ENCODE measurements at places on chromosomes 6 and 20.

DNA sequence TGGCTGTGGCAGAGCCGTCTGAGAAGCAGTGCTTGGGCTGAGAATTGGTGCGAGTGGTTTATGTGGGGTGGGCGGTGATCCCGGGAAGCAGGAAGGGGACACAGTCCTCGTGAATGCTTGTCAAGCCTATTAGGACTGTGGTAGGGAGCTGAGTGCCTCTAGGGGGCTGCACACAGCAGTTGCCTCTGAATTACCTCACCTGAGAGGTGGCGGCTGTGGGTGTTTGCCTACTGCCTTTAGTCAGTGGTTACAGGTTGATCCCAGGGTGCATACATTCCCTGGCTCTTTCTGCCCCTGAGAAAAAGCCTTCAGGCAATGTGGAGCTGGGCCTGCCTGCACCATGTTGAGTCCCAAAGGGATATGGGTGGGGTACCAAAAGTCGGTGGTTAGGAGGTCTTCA lies 5.2 kb downstream of the AP5S1 start:
- DNase-seq, result no peak

DNA sequence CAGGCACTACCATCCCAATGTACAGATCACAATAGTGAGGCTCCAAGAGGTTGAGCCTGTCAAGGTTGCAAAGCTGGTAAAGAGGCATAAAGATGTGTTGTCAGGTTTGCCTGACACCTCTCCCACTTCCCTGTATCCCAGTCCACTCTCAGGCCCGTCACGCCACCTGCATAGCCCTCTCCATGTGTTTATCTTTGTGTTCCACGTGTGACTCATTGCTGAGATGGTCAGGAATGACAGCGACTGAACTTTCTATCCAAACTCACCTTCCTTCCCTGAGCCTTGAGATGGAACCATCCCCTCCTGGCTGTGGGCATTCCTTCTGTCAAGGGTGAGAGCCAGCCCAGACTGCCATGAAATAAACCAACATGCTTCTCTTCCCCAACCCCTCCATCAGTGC lies 578.3 kb downstream of the PTPRT start:
- DNase-seq, result no peak

- no peak for DNase-seq
Observed at GRCh38 chr20:14303106-14303505, 34.3 kb downstream of the FLRT3 start.

DNA sequence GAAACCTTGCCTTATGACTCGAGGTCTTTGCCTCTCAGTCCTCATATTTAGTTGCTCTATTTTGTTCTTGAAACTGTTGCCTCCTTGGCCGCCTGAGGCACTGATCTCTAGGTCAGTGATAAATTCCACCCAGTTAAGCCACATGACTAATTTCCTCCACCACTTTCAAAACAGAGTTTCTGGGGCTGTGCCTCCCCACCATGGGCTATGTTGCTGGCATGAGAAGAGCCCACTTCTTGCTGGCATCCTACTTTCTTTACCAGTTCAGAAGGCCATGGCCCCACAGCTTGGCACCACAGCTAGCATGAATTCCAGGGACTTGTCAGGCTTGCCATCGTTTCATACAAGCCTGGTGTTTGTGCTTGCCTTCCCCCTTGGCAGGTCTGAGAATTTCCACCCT lies 361.4 kb upstream of the JAG1 start:
- DNase-seq, result no peak

DNA sequence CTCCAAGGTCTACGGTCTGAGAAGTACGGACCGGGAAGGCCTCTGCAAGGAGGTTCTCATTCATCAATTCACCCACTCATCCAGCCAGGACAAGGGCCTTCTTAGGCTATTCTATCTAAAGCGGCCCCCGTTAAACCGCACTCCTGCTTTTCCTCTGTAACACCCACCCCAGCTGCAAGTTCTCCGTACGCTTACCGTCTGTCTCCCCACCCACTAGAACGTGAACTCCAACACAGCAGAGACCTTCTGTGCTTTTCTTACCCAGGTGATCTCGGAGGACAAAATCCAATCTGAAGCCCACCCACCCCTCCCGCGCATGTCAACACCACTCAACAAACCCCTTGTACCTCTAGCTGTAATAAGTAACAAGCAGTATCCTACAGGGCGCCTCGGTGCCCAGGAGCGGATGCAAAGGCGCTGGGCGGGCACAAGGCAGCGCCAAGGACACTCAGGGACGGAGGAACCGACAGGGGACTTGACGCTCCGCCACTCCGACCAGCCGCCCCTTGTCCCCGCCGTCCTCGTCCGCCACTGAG lies 351 bp downstream of the AURKA start:
- peak; percentile 28 for DNase-seq

DNA sequence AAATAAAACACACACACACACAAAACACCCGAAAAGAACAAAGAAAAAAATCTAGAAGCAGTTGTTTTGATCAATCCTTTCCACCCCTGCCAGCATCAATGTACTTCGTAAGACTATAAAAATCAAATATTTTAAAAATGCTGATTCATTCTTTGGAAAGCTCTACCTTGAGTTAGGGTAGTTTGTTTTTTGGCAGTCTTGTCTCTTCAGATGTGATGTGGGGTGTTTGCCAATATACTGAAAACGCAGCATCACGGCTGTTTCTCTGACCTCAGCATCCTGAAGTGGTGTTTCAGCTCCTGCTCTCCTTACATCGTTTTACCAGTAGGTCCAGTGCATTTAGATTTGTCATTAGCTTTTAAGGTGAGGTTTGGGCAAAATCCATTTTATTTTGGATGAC lies 526.0 kb downstream of the UTRN start:
- DNase-seq, result peak; percentile 4

DNA sequence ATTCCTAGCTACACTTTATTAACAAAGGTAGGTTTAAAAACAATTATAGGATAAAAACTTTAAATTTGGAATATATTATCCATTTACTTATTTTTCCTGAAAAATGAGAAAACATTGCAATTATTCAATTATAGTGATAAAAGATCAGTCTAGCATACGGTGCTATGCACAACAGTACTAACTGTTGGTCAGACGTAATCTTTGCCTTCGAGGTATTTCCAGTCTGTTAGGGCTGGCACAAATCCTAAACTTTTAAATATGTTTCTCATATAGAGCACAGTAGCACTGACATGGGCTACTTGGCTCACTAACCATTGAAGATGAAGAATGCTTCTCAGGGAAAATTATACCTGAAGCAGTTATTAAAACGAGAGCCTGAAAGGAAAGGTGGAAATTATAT lies 214.8 kb downstream of the PRKN start:
- DNase-seq, result no peak

DNA sequence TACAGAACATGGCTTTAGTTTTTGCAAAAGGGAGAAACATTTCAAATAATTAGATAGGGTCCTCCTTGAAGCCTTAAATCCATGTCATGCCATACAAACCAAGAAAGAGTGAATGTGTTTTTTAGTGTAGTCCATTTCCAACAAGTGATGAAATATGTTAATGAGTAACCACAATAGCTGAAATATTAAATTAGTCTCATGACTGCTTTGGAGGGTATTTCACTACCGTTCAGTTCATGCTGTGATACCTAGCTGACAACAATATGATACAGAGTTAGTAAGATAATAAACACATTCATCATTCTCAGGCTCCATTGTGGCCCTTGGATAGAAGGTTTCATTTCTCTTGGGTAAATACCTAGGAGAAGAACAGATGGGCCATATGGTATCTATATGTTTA lies 5.8 kb upstream of the ID4 start:
- no peak for DNase-seq

- no peak for DNase-seq
Observed at GRCh38 chr6:1538810-1539478, 70.8 kb upstream of the FOXC1 start.
